ENCODE measurements at places on chromosomes 3 and 15. TPM values are rescaled to one million over a fixed set of nuclear protein-coding genes. Genes with fewer than 3 reads are reported as not detected.

- ATAC-seq, result peak; percentile 85
Observed at GRCh38 chr3:155079746-155080487, at the start of gene MME. TSS of gene MME (plus strand) at chr3:155080319. CDS start at chr3:155084168, 3,849 bp downstream.

GRCh38 chr3:98529856-98530459 is 1.8 kb upstream of the GPR15 start:
- ATAC-seq, result no peak

GRCh38 chr3:39804951-39805350 is 4.5 kb upstream of the MYRIP start:
- no peak for ATAC-seq

GRCh38 chr15:34795267-34796081 is at the start of gene ACTC1:
TSS of gene ACTC1 (minus strand) at chr15:34795549. CDS start at chr15:34794808, 741 bp downstream.
- ATAC-seq, result peak; percentile 87

- no peak for ATAC-seq
Observed at GRCh38 chr3:89101251-89101650, 6.2 kb upstream of the EPHA3 start.

DNA sequence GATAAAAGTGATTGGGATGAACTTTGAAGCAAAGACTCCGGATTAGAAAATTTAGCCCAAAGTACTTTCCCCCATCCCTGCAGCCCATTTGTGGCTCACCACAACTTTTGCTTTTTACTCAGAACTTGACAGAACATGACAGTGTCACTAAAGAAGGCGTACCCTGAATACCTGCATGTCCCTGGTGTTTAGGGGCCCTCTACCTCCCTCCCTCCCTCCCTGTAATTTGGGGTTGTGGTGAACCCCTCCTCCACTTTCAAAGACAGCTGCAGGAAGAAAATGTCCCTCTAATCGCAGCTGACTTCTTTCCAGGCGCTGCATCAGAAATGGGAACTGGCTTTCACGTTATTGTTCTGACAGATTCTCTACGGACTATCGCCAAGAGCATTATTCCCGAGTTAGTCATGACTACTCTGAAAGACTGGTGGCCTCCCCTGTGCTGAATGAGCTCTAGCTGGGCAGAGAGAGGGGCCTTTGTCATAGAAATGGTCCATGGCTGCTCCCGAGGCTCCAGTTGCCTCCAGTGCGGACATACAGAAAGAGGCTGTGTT is 93.2 kb upstream of the ARHGEF3 start:
- no peak for ATAC-seq

GRCh38 chr15:48285329-48286214 is 45.7 kb upstream of the DUT start:
- peak; percentile 83 for ATAC-seq

- ATAC-seq, result peak; percentile 36
Observed at GRCh38 chr3:122825460-122825859, 30.6 kb downstream of the SLC49A4 start.

GRCh38 chr3:193972832-193973231 is 163.1 kb upstream of the HES1 start:
- no peak for ATAC-seq

GRCh38 chr3:29565236-29565635 is 284.4 kb downstream of the RBMS3 start:
- no peak for ATAC-seq

GRCh38 chr3:77693147-77693546 is 653.2 kb downstream of the ROBO2 start:
- no peak for ATAC-seq

- ATAC-seq, result no peak
Observed at GRCh38 chr15:35736150-35736549, 190.2 kb upstream of the DPH6 start.

- no peak for ATAC-seq
Observed at GRCh38 chr3:54668236-54668635, 259.6 kb downstream of the LRTM1 start.

DNA sequence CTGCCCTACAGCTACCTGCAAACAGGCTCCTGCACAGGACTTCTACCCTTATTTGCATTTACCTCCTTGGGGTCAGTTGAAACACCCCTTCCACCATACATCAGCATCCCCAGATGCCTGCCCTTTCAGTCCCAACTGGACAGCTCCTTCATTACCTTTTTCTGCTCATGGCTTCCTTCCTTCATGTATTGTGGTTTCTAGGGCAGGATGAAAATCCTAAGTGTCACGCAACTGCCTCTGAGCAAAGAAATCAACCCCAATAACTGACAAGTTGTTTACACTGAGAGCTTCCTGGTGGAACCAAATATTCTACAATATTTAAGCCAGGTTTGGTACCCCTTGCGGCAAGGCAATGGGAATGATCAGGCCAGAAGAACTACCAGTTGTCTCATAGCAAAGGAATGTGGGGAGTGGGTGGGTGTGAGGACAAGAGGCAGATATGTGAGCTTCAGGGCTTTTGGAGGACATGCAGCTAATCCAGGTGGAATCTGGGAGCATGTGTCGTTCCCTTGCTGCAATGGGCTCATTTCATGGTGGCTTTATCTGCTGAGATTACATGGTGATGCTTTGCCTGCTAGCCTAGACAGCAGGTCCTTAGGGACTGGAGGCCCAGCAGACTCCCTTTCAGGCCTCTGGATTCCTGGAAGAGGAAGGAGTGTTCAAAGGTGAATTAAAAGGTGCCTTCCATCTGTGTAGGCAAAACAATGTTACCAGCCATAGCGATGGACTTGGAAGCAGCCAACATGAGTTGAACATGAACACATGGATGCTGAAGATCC is 34.9 kb downstream of the PPCDC start:
- no peak for ATAC-seq

- no peak for ATAC-seq
Observed at GRCh38 chr15:50287324-50288116, 22.0 kb upstream of the HDC start.

- ATAC-seq, result no peak
Observed at GRCh38 chr3:17387108-17387507, 355.3 kb downstream of the TBC1D5 start.

DNA sequence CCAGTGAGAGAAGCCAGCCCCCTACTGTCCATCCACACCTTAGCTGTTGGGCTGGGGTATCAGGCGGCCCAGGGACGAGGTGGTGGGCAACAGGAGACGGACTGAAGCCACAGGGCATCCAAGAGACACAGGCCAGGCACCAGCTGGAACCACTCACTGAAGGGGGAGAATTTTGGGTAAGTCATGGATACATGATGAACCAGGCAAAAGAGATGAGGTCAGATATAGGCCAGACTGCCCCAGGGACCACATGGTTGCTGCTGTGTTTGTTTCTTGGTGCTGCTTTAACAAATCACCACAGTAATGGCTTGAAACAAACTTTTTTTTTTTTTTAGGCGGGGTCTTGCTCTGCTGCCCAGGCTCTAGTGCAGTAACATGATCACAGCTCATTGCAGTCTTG is 66.4 kb downstream of the SEMA5B start:
- ATAC-seq, result no peak

- no peak for ATAC-seq
Observed at GRCh38 chr3:53056442-53056841, 10.6 kb upstream of the SFMBT1 start.

GRCh38 chr15:88894348-88894818 is 961 bp downstream of the HAPLN3 start:
- peak; percentile 26 for ATAC-seq

- no peak for ATAC-seq
Observed at GRCh38 chr15:88636654-88637053, 2.2 kb upstream of the ISG20 start.

- ATAC-seq, result no peak
Observed at GRCh38 chr3:182487611-182488010, 305.7 kb upstream of the ATP11B start.

- ATAC-seq, result no peak
Observed at GRCh38 chr3:51657234-51657633, 13.8 kb upstream of the TEX264 start.

DNA sequence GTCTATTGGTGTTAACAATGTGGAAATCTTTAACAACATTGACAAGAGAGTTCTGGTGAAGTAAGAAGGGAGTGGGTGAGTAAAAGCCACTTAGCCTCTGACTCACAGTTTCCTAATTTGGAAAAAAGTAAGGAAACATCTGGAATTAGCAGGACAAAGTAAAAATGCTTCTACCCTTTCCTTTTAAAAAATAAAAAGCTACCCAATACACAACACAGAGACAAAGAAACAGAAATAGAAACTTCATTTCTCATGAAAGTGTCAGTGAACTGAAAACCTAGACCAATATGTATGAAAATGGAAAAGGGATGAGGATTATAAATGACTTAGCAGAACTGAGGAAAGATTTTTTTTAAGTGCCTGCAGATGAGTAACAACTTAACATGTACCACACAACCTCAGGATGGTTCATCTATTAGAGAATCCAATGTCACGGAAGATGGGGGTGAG is 65.4 kb downstream of the SSR3 start:
- ATAC-seq, result peak; percentile 71

GRCh38 chr15:66885281-66885915 is 180.0 kb upstream of the SMAD3 start:
- no peak for ATAC-seq

- ATAC-seq, result no peak
Observed at GRCh38 chr3:195897853-195898415, 10.4 kb downstream of the TNK2 start.

DNA sequence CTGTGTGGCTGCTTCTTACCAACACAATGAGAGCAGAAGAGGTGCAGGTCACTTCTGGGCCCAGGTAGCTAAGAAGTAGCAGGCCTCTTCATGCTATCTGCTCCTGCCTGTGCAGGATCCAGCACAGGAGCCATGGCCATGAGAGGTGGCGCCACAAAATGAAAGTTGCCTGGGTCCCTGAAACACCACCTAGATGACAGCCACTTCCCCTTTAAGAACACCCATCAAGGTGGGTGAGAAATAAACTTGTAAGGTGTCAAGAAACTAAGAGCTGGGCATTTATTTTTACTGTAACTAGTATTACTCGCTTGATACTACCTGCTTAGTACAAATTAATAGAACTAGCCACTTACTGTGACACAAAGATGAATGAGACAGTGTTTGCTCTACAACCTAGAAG is 484.6 kb upstream of the TBL1XR1 start:
- ATAC-seq, result no peak

DNA sequence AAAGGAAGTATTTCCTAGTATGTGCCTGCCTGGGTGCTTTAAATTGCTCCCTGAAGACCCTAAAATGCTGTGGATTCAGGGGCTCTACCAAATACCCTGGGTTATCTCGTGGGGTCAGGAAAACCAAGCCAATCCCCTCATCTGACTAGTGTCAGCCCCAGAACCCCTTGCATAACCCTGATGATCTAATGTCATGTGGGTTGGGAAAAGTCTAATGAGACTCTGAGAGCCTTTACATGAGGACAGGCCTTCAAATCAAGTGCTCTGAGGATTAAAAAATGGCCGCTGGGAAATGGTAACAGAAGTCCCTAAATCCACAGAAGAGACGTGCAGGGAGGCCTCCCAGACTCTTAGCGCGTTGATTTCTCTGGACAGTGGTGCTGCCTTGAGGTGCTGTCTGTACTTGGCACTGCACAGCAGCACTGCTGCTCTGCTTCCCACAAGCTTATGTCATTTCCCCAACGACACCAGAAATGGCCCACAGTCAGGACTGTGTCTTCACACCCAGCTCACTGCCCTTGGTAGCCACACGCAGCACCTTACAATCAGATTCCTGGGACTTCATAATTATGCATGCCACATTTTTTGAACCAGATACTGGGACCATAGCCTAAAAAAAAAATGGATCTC is 16.6 kb downstream of the EIF4E3 start:
- no peak for ATAC-seq

GRCh38 chr3:56860939-56861338 is 59.2 kb upstream of the ARHGEF3 start:
- ATAC-seq, result no peak

- ATAC-seq, result peak; percentile 91
Observed at GRCh38 chr3:172666873-172667694, 43.8 kb downstream of the NCEH1 start.

DNA sequence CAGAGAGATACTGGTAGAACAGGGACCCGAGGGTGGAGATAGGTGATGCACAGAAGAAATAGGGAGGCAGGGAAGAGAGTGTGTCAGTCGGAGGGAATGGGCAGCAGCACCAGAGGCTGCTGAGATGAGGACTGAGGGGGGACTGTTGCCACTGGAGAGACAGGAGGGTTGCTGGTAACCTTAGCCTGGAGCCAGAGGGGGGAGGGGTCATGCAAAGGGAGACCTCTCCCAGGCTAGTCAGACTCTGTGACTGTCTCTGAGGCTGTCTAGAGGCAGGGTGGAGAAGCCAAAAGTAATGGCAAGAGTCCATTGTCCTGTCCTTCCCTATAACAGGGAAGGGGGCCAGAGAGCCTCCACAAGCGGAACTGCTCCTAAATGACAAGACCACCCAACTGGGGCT is 2.1 kb upstream of the DLEC1 start:
- no peak for ATAC-seq

DNA sequence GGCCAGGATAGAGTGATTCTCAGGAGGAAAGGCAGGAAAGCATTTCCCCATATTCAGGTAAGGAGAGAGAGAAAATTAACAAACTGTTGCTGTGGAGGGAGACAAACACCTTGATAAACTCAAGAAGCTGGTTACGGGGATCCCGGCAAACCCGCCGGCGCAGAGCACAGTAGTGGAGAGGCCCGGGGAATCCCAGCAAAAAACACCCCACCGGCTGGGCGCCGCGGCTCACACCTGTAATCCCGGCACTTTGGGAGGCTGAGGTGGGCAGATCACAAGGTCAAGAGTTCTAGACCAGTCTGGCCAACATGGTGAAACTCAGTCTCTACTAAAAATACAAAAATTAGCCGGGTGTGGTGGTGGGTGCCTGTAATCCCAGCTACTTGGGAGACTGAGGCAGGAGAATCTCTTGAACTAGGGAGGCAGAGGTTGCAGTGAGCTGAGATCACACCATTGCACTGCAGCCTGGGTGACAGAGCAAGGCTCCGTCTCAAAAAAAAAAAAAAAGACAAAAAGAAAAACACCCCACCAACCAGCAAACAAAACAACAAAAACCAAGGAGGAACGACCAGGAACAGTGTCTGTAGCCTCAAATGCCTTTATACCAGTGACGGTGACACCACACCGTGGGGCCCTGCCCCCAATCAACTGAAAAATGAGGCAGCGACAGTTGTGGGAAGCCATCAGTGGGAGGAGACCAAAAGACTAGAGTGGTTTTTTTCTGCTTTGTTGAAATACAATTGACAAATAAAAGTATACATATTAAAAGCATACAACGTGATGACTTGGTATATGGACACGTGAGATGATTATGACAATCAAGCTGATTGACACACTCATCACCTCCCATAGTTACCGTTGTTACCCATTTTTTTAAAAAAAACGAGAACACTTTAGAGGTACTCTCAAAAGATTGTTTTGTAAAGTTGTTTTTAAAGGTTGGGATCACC is 40.2 kb upstream of the IDH2 start:
- ATAC-seq, result no peak

- no peak for ATAC-seq
Observed at GRCh38 chr15:98794211-98794610, 145.9 kb downstream of the IGF1R start.

GRCh38 chr15:35546511-35547381 is 781 bp upstream of the DPH6 start:
- peak; percentile 4 for ATAC-seq

The TRH gene
- total RNA-seq, result not detected

The UBL7 gene
- total RNA-seq, result 53.9 TPM

The CLSTN2 gene
- total RNA-seq, result 6.6 TPM

The GPR62 gene
- not detected for total RNA-seq

The C2CD4A gene
- total RNA-seq, result 0.12 TPM

The CCR9 gene
- total RNA-seq, result not detected

The TJP1 gene
- 100 TPM for total RNA-seq

The CHRFAM7A gene
- total RNA-seq, result 0.27 TPM

The ITGA11 gene
- 5.0 TPM for total RNA-seq

The SELENOK gene
- total RNA-seq, result 76.7 TPM

The CHRD gene
- 16.9 TPM for total RNA-seq

The SCG5 gene
- total RNA-seq, result 0.87 TPM

Data from gastroesophageal sphincter (tissue), 4 donors.